ENCODE measurements at places on chromosomes 7 and 10. TPM values are rescaled to one million over a fixed set of nuclear protein-coding genes. Genes with fewer than 3 reads are reported as not detected.

- DNase-seq: no peak
Measured at GRCh38 chr7:134785842-134786241, 6.4 kb downstream of the CALD1 start.

- DNase-seq: no peak
Measured at GRCh38 chr7:128794020-128794419, 2.3 kb downstream of the CCDC136 start.

GRCh38 chr10:6394084-6394483 lies 186.0 kb downstream of the PRKCQ start:
- DNase-seq: no peak

- peak; percentile 68 for DNase-seq
Measured at GRCh38 chr7:1160670-1161021, 650 bp upstream of the ZFAND2A start.

DNA sequence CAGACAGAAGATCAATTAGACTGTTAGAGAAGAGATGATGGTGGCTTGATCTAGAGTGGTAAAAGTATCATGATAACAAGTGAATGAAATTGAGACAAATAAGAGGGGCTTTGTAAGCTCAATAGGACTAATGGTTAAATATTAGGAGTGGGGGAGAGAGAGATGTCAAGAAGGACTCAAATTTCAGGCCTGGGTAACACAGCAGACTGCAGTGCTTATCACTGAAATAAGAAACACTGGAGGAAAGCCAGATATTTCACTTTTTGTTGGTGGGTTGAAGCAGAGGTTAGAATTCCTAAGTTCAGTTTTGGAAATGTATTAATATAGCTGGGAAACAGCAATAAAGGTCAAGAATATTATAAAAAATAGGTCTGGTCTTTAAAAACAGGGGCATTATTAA lies 74.6 kb downstream of the ORC5 start:
- no peak for DNase-seq

- no peak for DNase-seq
Measured at GRCh38 chr10:1629326-1630198, 107.8 kb downstream of the ADARB2 start.

GRCh38 chr10:35639021-35639727 lies 2.9 kb downstream of the FZD8 start:
- no peak for DNase-seq

- no peak for DNase-seq
Measured at GRCh38 chr7:105897999-105898398, 21.6 kb upstream of the ATXN7L1 start.

DNA sequence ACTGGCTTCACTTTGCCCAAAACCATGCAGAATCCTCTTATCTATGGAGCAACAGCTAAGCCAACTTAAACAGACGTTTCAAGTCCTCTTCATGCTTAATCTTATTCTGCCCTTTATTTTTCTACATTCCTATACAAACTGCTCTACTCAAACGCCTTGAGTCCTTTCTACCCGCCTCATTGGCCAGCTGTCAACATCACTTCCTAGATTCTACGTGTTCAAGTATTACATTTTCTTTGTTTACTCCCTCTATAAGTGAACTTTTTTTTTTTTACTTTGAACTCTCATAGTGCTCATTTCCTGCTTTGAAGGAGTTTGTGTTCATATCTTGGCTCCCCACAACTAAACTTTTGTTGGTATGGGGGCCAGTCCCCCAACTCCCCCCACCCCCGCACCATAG lies 28.9 kb upstream of the SLC26A5 start:
- no peak for DNase-seq

DNA sequence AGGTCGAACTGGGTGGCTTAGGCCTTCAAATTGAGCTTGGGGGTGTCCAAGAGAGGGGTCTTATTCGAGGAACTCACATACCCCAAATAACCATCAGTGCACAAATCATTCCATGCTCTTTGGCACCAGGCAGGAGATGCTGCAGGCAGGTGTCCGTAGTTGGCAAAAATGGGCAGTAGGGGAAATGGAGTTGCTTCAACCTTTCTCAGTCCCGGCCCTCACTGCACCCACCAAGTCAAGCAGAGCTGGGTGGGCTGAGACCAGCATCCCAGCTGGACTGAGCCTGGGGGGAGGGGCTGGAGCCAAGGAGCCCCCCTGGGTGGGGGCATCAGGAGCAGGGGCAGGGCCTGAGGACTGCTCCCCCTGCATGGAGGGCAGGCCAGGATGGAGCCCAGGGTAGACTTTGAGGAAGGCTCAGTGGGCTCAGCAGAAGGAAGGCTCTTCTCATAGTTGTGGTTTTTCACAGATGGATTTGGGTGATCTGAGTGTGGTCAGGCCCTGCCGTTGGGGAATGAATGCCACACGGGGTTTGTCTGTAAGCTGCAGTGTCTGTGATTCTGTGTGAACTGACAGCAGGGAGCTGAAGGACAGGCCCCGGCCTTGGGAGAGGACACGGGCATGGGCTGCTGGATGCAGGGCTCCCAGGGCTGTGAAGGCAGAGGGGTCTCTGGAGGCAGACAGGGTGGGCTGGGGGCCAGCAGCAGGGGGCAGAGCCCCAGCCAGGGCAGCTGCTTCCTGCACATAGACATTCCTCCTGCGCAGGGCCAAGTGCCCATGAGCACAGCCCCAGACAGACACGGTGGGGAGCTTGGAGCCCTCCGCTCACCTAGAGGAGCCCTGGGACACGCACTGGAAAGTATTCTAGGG lies 144.5 kb downstream of the ADCY1 start:
- DNase-seq: no peak

- DNase-seq: no peak
Measured at GRCh38 chr7:30029696-30030095, 1.5 kb downstream of the PLEKHA8 start.

- no peak for DNase-seq
Measured at GRCh38 chr7:16068183-16068582, 353.2 kb downstream of the CRPPA start.

DNA sequence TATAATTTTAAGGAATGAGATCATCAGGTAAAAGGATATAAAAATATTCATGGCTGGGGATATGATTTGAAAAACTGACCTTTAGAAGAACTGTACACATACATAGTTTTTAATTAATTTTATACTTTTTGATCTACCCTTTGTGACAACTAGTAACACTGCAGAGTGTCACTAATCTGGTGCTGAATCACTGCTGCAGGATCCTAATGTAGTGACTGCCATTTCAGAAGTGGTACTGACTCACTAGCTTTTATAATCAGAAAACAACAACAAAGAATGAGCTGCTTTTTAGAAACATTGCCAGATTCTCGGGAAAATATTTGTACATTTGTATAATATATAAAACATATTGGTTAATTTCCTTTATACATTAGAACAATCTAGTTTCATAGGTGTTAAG lies 110.4 kb downstream of the HIPK2 start:
- no peak for DNase-seq

FOXI2 gene
- not detected for total RNA-seq

FGF8 gene
- not detected for total RNA-seq

EFCAB10 gene
- not detected for total RNA-seq

ABCB1 gene
- 4.5 TPM for total RNA-seq

RNF148 gene
- total RNA-seq: 0.32 TPM

AASS gene
- 19.2 TPM for total RNA-seq

All from Right ventricle myocardium inferior (tissue), 1 donor.